Mesendoderm (in vitro differentiated cells): ENCODE measurements at places on chromosomes 12 and 14.
A peak's percentile ranks its signal among the peaks of the same experiment; 100 is the strongest.

DNA sequence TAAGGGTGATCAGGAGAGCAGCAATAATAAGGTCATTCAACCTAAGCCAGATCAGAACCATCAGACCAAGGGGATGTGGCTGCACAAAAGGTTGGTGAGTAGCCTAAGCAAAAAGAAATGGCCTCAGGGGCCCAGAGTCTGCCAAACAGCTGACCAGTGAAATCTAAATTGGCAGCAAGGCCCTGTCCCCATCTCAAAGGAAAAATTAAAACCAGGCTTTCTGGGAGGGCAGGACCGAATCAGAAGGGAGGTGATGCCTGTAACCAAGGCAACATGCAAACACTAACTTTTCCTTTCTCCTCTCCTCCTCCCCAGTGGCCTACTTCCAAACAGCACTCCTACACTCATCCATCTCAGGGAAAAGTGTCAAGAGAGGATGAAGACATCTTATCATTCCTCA lies 256.4 kb downstream of the NUAK1 start:
- peak; percentile 60 for DNase-seq

- no peak for DNase-seq
Observed at GRCh38 chr14:102873131-102873530, 49.3 kb upstream of the AMN start.

DNA sequence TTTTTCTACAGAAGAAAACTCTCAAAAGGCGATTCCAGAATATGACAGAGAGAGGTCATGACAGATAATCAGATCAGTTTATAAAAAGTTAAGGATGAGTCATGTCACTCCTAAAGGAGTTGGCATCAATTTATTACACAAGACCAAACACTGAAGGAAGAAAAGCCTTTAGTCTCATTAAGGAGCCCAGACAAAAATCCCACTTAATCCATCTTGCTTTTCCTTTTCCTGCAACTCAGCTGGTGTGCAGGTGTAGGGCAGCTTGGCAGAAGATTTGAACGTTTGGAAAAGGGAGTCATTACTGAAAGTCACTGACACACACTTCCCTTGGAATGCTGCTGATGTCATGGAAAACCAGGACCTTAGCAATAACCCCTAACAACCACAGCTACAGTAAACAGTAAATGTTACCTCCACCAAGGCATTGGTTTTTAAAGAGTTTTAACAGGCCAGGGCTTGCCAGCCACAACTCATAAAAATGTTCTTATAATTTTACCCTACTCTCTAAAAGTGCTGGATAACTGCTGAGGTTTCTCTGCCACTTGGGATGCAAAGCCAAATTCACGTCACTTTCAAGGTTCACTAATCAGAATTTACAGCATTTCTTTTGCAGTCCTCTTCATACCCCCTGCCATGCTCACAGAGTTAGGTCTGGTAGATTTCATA lies 320.6 kb downstream of the RAD51B start:
- DNase-seq = peak; percentile 95

- peak; percentile 32 for DNase-seq
Observed at GRCh38 chr12:126617312-126617711, 1552.1 kb downstream of the AACS start.

DNA sequence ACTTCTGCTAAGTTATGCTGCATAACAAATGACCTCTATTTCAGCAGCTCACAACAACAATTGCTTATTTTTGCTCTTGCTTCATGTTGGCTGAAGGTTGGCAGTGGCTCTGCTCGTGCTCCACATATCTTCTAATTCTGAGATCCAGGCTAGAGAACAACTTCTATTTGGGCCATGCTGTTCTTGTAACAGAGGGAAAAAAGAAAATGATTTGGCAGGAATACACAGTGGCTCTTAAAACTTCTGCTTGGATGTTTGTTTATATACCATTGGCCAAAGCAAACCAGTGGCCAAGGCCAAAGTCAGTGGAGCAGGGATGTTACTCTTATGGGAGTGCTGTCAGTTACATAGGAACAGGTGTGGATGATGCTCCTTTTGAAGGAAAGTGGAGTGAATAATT lies 32.1 kb downstream of the GPHN start:
- no peak for DNase-seq

DNA sequence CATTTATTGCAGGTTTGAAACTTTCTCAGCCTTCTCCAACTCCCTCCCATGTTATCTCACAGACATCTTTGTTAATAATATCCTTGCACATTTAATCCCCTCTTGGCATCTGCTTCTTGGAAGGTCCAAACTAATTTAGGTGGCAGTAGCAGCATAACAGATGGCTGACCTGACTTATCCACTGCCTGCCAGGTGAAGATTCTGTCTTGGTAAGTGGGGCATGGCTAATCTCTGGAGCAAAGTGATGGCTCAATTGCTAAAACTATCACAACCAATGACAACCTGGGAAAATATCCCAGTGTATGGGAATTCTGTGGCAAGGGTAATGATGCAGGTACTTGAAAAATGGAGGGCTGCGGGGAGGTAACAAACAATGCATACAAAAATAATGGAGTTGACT lies 58.2 kb upstream of the ALG10B start:
- DNase-seq = no peak
